HL-60 (cell line): ENCODE measurements at places on chromosomes 5 and 9.

GRCh38 chr5:118736396-118736795, 252.0 kb downstream of the DTWD2 start:
- DNase-seq, result no peak

- no peak for DNase-seq
Observed at GRCh38 chr5:136906545-136906944, 541.2 kb upstream of the TRPC7 start.

- DNase-seq, result no peak
Observed at GRCh38 chr9:101479338-101480030, 43.9 kb upstream of the ALDOB start.

- DNase-seq, result no peak
Observed at GRCh38 chr9:126614088-126614454, 343 bp downstream of the LMX1B start.

DNA sequence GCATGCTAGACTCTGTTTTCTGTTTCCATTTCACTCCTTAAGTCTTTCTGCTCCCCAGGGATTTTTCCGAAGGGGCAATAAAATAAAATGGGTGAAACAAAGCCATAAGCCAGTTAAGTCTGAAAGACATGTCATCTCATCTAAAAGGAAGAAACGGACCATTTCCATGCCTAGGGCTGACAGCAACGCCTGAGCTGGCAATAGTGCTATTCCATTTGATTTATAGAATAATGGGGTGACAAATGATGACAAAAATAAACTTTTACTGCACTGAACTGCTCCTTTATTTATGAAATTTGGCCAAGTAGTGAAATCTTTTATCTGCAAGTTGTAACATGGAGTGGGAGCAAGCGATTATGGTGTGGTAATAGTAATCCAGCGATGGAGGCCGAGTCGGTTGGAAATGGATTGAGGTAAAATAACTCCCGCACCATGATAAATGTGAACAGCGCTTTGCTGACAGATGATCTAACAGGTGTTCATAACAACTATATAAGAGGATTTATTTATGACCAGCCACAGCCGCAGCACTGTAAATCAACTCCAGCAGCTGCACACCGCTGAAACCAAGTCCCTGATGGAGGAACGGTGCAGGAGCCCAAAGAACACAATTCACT, 219.8 kb upstream of the TBCA start:
- no peak for DNase-seq

DNA sequence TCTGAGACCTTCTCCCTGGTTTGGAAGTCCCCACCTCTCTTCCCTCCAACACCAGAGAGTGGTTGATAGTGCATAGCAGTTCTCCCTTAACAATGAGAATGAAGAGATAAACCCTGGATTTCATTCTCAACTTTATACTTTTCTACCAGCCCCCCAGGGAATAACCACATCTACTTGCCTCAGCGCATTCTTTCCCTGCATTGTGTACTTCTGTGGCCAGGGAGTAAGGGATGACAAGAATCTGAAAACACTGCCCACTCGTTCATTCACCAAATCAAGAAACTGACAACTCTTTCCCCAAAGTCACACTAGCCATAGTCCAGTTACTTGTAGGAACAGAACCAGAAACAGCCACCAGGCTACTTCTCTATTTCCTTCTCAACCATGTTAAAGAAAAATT, 46.0 kb upstream of the SPIN1 start:
- DNase-seq, result no peak

GRCh38 chr5:119743927-119744326, 114.6 kb downstream of the FAM170A start:
- DNase-seq, result peak; percentile 0

GRCh38 chr5:63128018-63128417, 549.4 kb downstream of the LRRC70 start:
- DNase-seq, result no peak

DNA sequence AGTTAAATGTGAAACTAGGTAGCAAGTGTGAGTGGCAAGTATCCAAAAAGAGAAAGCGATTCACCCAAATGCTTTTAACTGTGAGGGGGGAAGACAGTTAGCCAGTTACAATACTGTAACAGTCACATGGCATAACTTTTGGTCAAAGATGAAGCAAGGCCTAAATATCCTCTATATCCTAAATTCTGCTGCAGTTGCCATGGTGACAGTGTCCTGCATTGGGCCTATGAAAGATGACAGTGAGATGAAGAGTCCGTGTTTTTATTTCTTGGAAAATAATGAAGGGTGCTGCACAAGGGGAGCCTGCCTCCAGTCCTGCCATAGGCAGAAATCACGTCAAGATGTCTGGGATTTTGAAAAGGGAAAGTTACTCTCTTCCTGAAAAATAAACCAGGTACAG, 534.6 kb downstream of the NTRK2 start:
- no peak for DNase-seq

GRCh38 chr9:129415942-129416651, 204.8 kb downstream of the C9orf50 start:
- DNase-seq, result no peak

DNA sequence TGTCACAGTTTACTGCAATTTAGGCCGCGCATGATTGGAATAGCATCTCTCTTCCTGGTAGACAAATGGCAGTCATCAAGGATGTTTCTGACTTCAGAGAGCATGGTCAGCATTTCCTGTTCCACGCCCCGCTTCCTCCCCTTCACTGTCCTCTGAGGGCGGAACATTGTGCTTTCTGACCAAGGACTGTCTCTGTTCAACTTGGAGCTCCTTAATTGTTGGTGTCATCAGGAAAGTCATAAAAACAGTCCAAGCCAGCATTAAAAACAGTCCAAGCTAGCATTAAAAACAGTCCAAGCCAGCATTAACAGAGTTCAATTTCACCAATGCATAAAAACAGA, 301.3 kb upstream of the IRX4 start:
- DNase-seq, result no peak

DNA sequence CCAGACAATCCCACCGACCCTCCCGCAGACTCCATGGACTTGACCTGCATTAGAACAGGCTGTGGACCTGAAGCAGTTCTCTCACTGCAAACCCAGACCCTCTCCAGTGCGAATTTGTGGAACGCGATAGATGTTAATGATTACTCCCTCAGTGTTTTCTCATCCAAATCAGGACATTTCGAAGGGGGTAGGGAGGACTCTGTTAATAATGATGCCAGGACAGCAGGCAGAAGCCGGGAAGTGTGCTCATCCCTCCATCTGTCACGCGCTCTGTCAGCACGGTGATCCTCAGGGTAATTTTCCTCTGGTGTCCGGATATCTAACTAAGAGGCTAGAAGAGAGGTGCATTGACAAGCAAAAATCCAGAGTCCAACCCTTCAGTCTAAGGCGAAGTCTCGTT, 18.8 kb downstream of the RAPGEF1 start:
- no peak for DNase-seq

DNA sequence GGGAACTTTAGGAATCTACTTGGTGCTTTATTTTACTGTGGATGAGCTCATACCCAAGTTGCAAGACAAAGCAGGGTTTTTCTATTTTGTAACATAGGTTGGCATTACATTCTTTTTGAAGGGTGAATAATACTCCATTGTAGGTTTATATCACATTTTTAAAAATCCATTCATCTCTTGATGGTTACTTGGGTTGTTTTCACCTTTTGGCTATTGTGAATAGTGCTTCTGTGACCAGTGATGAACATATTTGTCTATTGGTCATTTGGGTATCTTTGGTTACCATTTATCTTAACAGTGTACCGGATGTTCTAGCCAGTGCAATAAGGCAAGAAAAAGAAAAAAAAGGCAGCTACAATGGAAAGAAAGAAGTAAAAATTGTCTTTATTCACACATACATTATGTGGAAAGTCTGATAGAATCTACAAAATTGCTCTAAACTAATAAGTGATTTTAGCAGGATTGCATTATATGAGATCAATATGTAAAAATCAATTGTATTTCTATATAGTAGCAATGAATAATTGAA, 40.0 kb downstream of the DENND4C start:
- DNase-seq, result no peak

GRCh38 chr5:96716716-96717115, 54.5 kb downstream of the CAST start:
- no peak for DNase-seq

DNA sequence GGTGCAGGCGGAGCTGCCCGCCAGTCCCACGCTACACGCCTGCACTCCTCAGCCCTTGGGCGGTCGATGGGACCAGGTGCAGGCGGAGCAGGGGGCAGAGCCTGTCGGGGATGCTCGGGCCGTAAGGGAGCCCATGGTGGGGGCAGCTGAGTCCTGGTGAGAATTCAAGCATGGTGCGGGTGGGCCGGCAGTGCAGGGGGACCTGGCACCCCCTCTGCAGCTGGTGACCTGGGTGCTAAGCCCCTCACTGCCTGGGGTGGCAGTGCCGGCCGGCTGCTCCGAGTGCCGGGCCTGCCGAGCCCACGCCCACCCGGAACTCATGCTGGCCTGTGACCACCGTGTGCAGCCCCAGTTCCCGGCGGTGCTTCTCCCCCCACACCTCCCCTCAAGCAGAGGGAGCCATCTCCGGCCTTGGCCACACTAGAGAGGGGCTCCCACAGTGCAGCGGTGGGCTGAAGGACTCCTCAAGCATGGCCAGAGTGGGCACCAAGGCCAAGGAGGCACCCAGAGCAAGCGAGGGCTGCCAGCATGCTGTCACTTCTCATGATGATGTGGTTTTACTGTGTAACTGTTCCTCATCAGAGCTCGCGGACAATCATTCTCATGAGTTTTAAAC, 228.9 kb upstream of the CDH9 start:
- no peak for DNase-seq

DNA sequence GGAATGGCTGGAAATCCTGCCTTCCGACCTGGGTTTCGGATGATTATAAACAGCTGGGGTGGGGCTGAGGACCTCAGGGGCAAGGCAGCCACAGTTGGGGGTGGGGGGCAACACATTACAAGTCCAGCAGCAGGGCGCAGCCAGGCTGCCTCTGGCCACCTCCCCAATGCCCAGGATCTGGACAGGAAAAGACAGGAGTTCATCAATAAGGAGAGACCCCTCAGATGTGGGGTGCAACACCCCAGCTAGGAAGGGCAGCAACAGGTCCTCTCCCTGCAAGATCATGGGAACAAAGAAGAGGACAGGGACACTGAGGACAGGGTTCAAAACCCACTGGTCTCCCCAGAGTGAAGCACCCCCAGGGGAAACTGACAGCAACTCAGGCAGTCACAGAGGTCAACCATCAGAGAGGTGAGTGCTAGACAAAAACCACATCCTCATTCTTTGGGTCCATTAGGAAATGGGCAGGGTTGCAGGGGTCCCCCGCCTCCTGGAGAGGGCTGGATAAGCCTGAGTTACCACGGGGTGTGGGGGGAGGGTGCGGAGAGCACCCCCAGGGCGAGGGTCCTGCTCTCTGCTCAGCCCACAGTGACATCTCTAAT, 33.5 kb downstream of the SEMA4D start:
- DNase-seq, result no peak

DNA sequence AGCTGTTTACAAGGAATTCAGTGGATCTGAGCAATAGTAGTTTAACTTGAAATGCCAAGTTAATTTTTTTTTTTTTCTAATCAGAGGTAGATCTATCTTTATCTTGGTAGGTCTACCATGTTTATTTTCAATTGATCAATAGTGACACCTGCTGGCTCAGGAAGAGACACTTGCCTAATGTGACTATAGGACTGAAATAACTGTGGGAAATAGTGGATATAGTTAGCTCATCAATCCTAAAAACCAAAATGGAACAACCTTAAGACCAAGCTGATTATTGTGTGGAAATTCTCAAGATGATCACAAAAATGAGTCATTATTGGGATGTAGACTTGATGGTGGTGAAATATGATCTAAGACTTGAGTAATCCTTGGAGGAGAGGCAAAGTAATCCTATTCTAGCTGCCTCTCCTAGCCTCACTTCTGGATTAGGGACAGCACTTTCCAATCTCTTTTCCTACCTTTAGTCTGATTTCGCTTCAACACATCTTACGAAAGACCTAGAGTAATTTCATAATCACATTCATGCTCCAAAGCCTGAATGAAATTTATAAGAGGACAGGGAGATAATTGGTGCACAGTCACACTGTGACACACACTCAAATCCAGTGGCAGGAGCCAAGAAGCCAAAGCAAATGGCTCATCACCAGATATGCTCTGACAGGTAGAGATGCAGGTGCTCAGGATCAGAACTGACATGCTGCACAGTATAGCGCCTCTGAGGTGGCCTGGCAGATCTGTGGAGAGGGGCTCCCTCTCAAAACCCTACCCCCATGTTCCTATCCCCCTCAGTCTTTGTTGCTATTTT, 156.3 kb downstream of the HMHB1 start:
- no peak for DNase-seq

GRCh38 chr5:81232464-81233079, 550 bp upstream of the CKMT2 start:
- DNase-seq, result no peak
